Activated naive CD4-positive, alpha-beta T cell treated with anti-CD3 and anti-CD28 coated beads, Interleukin-2, amount 50 U/mL, for 72 hours (primary cell): ENCODE measurements at places on chromosomes 5 and 9. TPM values are rescaled to one million over a fixed set of nuclear protein-coding genes. Genes with fewer than 3 reads are reported as not detected.

LCNL1 gene
- total RNA-seq: not detected

IL13 gene
- 0.98 TPM for total RNA-seq

DRD1 gene
- not detected for total RNA-seq

TAF11L5 gene
- not detected for total RNA-seq

LCN15 gene
- not detected for total RNA-seq
